ENCODE measurements at places on chromosomes 1 and 21.

- no peak for DNase-seq
Observed at GRCh38 chr1:80472145-80472544, 1328.6 kb upstream of the ADGRL2 start.

- no peak for DNase-seq
Observed at GRCh38 chr1:101507547-101507971, 270.7 kb downstream of the S1PR1 start.

GRCh38 chr1:19800076-19800804, 524 bp upstream of the TMCO4 start:
- peak; percentile 39 for DNase-seq

GRCh38 chr1:179589509-179589908, 2.1 kb upstream of the TDRD5 start:
- DNase-seq = no peak
